ENCODE measurements at places on chromosomes 16 and 17.

- no peak for DNase-seq
Measured at GRCh38 chr17:518047-518735, 165.6 kb upstream of the RPH3AL start.

- no peak for DNase-seq
Measured at GRCh38 chr17:10653987-10654386, 3.1 kb downstream of the MYH3 start.

DNA sequence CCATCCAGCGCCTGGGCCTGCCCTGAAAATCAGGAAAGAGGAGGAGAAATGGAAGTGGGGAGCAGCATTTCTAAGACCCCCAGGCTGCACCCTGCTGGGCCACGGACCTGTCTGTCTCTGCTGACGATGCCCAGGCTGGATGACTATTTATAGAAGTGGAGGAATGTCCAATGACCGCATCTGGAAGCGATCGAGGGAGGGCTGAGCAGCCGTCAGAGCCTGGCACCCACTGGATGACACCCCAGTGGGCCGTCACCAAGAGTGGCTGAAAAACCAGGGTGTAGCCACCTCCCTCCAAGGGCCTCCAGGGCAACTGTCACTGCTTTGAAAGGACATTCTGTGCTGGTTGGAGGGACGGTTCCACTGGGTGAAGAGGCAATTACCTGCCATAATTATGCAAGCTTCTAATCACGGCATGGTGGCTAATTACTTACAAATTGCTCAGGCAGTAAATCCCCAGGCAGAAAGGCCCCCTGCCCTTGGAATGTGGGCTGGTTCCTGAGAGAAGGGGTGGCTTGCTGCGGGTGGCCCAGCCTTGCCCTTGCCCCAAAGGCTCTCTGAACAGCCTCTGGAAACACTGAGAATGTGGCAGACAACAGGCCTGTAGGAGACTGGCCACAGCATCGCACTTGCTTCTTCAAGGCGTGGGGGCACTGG is 332.1 kb downstream of the C16orf95 start:
- DNase-seq, result no peak

GRCh38 chr16:89601906-89602272 is 11.6 kb upstream of the DPEP1 start:
- DNase-seq, result no peak

DNA sequence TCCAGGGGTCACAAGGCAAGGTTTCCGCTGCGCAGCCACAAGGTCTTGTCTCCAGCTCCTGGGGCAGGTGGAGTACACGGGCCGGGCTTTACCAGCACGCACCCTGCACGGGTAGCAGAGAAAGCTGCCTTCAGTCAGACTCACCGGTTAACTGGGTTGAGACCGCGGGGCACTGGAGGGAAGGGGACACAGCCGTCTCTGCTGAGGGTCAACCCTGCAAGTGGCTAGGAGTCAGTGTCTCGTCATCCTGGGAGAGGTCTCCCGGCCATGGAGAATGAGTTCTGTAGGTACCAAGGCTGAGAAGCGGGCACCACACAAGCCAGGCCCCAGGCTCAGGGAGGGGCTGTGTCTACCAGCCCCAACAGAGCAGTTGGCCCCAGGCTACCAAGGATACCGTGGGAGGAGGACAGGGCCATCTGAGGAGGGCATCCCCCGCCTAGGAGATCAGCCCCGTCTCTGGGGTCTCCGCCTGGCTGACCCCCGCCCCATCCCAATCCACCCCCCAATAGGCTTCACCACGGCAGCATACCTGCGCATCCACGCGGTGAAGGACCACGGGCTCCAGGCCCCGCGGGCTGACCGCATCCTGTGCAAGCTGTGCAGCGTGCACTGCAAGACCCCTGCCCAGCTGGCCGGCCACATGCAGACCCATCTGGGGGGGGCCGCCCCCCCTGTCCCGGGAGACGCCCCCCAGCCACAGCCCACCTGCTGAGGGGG is 2.8 kb upstream of the PRRT2 start:
- DNase-seq, result no peak

DNA sequence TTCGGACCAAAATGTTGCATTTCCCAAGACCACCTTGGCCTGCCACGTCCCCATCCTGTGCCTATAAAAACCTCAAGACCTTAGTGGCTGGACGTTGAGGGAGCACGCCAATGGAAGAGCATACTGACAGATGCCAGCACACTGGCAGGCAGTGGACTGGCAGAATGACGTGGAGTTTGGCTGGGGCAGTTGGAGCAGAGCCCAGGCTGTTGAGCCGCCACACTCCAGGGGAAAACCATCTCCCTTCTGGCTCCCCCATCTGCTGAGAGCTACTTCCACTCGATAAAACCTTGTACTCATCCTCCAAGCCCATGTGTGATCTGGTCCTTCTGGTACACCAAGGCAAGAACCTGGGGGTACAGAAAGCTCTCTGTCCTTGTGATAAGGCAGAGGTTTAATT is 494.1 kb downstream of the CDH11 start:
- peak; percentile 85 for DNase-seq

GRCh38 chr16:56909527-56909979 is 22.4 kb upstream of the HERPUD1 start:
- DNase-seq, result no peak

DNA sequence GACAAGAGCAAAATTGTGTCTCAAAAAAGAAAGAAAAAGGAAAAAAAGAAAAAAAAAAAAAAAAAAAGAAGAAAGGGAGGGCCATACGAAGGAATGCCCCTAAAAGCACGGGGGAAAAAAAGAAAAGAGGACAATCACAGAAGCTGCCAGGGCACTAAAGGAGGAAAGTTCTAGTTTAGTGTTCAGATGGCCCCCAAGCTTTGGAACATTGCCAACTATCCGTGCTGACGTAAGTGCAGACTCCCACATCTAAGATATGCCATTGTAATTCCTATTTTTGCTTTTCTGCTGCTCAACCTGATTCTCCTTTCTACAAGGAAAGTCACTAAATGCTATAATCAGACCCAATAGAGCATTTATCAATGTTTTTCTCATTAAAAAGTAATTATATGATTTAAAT is 842.1 kb downstream of the KCNJ2 start:
- DNase-seq, result no peak

GRCh38 chr17:41773190-41773588 is 13.3 kb downstream of the JUP start:
- no peak for DNase-seq

DNA sequence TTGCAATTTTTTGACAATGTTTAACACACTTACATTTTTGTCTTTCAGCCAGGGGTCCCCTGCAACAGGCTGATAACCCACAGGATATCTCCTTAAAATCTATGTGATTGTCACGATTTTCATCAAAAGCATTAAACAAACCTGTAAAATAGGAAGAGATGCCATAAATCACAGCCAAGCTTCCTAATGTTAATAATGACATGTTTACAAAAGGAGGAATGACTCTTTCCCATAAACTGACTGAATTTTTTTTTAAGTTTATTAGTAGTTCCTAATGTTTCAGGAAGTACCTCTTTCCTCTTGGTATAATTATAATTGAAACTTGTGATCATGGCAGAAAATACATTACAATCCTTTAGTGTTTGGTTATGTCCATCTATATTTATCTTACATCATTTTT is 119.6 kb downstream of the CA4 start:
- DNase-seq, result no peak

DNA sequence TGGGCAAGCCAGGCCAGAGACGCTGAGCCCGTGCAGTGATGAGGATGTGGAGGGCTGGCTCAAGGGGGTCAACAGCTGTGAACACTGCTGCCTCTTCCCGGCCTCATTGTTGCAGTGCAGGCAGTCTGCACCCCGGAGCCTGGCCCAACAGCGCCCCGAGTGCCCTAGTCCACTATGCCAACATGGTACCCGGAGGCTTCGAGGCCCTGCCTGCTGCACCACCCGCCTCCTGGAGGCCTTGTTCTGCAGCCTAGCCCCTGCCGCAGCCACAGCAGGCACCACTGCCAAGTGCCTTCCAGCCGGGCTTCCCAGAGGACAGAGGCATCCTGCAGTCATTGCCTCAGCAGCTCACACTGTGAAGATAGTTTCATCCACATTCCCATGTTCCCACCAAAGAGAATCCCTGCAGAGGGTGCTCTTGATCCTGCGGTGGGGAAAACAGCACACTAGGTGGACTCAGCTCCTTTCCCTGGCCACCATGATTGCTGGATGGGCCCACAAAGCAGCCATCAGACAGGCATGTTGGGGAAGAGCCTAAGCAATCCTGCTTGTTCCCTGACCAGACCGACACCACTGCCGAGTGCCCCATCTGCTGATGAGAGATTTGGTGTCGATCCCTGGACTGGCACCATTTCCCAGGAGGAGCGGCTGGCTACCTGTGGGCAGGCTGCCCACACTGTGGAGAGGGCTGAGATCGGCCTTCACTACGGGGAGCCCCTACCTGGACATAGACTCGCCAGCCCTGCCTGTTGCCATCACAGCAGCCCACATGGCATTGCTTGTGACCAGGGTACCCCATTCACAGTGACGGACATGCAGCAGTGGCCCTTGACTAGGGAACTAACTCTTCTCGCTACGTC is 44.9 kb downstream of the USP22 start:
- DNase-seq, result peak; percentile 72

DNA sequence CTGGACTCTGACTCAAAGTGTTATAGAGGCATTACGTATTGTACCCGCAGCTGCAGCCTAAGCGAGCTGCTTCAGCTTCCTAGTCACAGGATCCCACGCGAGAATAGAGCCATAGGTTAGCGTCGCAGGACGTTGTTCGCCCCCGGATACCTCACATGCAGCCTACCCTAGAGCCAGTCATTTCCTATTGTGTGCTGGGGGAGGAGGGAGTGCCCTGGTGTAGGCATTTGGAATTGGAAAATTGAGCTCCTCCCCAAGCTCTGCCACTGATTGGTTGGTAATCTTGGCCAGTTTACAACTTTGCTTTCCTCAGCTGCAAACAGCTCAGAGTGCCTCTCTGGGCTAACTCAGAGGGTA is 530 bp downstream of the NAA60 start:
- DNase-seq, result no peak

DNA sequence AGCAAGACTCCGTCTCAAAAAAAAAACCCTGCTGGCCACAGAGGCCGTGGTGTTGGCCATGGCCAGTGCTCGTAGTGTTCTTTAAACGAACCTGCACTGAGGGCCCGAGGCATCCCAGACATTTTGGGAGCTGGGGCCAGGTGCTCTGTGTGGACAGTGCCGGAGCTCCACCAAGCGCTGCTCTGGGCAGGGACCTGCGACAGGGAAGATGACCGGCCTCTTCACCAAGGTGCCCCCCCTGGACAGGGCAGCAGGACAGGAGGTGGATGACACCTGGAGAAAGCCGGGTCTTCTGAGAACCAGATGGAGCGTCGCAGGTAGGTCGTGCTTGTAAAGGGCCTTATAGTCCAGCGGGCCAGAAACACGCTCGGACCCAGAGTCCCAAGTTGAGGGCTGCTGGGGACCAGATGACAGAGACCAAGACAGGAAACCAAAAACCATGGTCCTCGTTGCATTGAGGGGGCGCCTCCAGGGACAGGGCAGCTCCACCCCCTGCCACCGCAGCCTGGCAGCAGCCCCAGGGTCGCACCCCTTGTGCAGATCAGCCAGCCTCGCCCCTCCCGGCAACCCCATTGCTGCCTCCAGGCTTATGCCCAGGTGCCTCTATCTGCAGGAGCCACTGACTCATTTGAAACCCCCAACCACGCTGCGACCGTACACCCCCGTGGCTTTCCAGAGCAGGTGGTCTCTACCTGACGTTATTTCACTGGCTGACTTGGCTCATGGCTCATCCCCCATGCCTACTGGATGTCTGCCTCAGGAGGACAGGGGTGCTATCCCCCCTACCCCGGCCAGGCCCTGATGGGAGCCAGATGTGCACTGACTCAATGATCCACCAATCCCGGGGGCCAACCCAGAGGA is 4.2 kb upstream of the NTN3 start:
- no peak for DNase-seq

GRCh38 chr17:46758614-46759013 is 59.9 kb downstream of the WNT3 start:
- no peak for DNase-seq

GRCh38 chr17:65914784-65915342 is 277.1 kb downstream of the CEP112 start:
- no peak for DNase-seq

DNA sequence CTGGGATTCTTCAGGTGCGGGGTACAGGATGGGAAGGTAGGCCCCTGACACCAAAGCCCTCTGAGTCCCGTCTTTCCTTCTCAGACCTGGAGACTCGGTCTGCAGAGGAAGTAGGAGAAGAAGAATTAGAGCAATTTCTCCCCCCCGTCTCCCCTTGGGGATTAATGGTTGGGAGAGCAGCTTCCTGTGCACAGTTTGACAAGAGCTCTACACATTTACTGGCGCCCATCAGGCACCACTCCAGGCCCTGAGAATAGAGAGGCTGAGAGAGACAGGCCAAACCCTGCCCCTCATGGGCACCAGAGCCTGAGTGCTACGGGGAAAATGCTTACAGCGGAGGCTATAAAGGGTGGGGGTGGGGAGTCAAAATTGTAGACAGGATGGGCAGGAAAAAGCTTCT is 3.5 kb upstream of the C16orf74 start:
- no peak for DNase-seq

DNA sequence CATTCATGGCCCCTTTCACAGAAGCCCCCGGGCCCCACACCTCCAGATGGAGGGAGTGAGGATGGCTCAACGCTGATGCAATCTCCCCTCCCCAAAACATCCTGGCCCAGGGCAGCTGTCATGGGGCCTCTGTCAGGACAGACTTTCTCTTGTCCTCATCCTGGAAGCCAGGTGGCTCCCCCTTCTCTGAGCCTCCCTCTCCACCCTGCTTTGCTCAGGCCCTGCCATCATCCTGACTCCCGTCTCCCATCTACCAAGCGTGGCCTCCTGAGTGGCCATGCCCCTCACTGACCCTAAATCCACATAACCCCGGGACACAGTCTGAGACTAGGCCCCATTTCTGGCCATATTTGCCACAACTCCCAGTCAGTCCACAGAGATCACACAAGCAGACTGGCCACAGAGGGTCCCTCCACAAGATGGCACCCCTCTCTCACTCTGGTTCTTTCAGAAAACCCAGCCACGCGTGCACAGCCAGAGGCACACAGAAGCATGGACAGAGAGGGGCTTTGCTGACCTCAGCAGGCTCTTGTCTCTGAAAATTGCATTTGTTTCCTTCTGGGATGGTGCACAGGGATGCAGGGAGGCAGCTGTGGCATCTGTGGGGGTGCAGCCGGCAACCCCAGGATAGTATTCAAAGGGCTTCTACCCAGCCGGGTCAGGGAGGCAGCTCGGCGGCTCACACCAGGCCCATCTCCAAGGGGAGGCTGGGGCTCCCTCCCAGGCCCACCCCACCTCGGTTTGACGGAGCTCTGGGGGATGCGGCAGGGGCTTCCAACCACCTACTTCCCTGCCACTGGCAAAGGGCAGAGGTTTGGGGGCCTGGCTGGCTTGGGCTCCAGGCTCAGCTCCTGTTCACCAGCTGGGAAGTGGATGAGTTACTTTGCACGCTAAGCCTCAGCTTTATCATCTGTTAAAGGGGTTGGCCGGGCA is 16.9 kb downstream of the DOC2B start:
- no peak for DNase-seq

- peak; percentile 46 for DNase-seq
Measured at GRCh38 chr17:21330436-21331160, 45.6 kb upstream of the KCNJ12 start.

GRCh38 chr16:66478733-66479511 is 51.8 kb downstream of the BEAN1 start:
- peak; percentile 90 for DNase-seq

- no peak for DNase-seq
Measured at GRCh38 chr16:87789437-87790291, 23.9 kb upstream of the KLHDC4 start.

Data from cardiac septum (tissue), 1 donor.